ENCODE measurements at places on chromosomes 3 and 15.

DNA sequence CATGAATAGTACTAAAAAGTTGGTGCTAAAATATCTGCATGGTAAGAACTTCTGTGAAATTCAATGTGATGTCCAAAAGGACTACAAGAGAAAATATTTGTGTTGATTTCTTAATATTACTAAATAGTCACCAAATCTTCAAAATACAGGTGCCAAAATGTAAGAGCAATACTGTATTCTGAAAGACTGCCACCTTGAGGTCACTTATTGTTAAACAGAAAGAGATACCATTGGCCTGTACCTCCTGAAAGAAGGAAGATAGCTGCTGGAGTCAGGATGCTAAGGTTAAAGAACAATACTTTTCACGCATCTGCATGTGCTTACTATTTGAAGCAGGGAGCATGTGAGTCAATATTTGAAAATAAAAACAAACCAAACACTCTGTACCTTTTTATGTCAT is 72.0 kb upstream of the LSAMP start:
- no peak for DNase-seq

DNA sequence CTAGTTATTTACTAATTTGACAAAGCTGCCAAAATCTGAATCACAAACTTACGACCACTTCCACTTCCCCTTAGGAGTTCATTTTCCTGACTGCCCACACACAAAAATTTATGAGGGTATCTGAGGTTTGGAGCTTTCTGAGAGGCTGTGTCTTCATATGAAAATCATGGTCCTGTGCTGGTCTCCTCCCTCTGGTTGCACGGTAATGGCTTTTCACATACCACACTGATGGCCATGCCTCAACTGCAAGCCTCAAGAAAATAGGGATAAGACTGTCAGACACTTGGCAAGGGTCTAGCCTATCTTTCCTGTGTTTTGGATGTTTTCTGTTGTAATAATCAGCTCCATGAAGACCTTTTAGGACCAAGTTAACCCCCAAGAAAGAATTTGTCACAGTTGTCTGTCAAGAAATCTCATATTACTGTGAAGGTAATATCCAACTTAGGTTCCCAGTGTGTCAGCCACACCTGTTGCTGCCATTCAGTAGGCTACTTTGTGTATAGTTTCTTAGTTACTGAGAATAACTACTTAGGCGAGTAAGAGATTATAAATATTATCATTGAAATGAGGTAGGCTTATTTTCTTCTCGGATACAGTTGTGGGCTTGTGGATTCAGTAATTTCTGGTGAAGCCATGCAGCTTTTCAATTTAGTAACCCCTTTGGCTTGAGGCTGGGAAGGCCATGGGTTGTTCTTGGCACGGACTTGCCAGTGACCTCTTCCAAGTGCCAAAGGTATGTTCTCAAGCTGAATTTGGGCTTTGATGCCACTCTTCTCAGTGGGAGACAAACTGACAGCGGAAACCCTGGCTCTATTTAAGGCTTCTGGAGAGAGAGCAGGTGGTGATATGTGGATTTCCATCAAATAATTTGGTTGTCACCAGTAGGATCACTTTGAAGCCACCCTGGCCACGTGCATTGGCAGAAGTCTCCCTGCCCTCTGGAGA is 101.1 kb downstream of the RYR3 start:
- no peak for DNase-seq

DNA sequence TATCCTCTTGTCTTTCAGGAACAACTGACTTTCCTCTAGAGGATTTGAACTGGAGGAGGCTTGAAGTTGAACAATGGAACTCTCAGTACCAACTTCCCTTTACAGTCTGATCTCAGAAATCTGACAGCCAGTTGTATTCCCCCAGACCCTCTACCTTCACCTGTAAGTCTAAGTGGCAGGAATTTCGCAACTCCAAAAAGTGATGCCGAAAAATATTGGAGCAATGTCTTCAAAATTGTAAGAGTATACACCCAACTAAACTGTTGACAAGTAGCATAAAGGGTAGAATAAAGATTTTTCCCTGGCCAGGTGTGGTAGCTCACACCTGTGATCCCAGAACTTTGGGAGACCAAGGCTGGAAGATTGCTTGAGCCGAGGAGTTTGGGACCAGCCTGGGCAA is 69.1 kb upstream of the CFAP20DC start:
- DNase-seq, result no peak

- no peak for DNase-seq
Observed at GRCh38 chr3:169266351-169266750, 397.2 kb downstream of the MECOM start.

DNA sequence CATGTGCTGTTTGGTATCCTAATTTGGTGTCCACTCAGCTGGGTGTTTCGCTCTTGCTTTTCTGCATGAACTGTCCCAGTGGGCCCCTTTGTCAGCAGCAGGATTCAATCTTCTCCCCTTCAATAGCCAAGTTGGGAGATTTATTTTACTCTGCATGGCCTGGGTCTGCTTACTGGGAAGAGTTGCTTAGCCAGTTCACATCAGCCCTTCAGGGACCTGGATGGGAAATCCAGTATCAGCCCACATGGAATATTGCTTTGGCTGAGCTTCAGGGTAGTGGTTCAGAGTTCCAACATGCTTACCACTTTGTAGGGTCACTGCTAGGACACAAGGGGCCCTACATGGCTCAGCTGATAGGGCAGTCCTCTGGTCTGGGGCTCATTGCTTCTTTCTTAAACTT is 93.0 kb upstream of the BOC start:
- no peak for DNase-seq

DNA sequence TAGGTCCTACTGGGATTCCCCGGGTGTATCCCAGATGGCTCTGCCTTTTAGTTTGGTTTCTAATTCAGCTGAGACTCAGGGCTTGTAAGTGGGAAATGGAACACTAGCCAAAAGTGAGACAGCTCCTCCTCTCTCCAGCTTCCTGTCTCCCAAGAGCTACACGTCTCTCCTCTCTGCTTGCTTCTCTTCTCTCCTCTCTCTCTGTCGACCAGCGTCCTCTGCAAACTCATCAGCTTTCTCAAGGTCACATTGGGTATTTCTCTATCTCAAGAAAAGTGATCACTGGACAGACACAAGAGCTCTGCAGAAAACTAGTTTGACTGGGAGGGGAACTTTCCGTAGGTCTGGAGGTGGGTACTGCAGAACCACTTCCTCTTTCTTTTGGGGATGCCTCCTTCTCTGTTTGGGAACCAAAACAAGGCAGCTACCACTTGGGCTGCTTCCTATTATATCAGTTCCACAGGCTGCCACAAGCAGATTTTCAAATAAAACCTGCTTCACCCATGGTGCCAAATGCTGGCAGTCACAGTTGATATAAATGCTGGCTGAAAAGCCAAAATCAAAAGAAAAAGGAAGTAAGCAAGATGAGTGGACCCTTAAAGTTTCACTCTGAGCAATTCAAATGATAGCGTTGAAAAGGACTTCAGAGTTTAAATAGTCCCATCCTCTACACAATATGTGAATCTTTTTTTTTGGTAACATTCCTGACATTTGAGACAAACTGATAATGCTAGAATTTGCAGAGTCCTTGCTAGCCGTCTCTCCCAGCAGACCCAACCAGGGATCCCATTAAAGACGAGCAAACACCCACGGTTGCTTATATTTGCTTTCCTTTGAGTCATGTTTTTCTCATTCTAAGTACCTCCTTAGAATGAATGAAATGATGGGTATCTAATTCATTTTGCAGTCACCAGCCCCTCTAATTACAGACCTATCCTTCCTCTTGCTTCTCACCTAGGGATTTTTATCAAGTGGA is 7.2 kb upstream of the DYNC1LI1 start:
- no peak for DNase-seq

GRCh38 chr15:100008258-100008657 is 275.0 kb upstream of the LYSMD4 start:
- DNase-seq, result no peak

DNA sequence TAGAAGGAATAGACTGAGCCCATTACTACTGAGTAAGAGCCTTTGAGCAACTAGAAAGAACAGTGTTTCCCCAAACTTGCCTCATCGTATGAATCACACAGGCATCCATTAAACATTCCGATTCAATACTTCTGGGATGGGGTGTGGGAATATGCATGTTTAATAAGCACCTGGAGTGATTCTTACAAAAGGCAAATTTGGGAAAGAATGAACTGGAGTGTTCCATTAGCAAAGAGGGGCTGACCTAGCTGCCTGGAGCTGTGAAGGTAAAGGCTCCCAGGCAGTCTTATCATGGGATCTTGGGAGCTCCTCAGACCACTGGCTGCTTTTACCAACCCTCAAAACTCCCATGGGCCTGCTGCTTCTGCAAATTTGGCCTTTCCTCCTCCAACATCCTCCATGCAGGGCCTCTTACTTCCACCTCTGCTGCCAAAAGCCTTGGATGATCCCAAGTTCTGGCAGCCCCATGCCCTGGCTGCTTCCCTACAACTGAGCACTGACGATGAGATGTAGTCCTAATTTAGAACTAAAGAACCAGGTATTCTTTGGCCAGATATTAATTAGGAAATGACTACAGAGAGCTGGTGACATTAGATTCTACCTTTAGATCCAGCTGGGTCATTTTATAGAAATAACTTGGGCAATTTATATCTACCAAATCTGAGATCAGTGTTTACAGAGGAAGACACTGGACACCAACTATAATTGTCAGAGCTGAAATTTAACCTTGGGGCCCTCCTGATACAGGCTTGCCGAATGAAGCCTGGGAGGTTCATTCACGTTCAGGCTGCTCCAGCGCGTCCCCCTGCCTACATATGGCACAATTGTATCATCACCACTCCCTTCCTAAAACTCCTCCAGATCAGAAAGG is 11.2 kb upstream of the HOMER2 start:
- DNase-seq, result no peak

GRCh38 chr3:149411583-149411982 is 34.1 kb upstream of the TM4SF1 start:
- no peak for DNase-seq

Measured in CD8-positive, alpha-beta memory T cell (primary cell).